ENCODE measurements at places on chromosomes 1 and 21.

DNA sequence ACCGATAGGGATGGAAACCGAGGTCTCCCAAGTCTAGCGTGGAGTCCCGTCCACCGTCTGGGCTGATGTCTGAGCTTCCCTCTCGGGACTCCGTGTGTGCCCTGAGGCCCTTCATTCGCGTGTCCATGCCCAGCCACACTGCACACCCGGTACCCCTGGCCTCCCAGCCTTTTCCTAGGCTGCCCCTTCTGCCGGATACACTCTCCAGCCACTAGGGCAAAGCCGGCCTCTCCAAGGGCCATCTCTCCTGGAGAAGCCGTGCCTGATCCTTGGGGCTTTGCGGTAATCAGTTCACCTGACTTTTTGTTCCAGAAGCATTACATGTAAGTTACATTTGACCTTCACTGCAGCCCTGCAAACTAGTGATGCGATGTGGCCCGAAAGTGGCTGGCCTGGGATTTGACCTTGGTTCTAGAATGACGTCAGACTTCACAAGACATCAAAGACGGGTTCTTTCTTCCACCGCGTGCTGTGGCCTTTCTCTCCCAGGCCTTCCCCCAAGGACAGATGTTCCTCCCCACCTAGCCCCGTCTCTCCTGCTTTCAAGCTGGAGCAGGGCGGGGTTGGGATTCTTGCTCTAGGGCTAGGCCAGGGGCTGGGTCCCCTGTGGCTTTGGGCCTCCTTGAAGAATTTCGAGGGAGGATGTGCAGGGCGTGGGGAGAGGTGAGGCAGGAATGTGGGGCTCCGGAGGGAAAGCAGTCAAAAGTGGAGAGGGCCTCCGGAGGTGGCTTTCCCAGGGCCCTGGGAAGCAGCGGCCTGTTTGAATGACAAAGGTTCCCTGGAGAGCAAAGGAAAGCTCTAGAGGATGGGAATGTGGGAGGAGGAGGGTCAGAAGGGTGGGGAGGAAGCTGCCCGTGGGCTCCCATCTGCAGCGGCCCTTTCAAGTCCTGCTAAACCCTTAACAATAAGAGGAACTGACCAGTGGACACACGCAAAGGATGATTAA, 49.7 kb upstream of the SLC2A1 start:
- DNase-seq = no peak

- no peak for DNase-seq
Measured at GRCh38 chr1:43152866-43153265, 19.2 kb downstream of the EBNA1BP2 start.

GRCh38 chr1:30777060-30777903, 19.7 kb upstream of the LAPTM5 start:
- DNase-seq = no peak

- DNase-seq = no peak
Measured at GRCh38 chr1:234509457-234510328, 30.7 kb upstream of the TARBP1 start.

DNA sequence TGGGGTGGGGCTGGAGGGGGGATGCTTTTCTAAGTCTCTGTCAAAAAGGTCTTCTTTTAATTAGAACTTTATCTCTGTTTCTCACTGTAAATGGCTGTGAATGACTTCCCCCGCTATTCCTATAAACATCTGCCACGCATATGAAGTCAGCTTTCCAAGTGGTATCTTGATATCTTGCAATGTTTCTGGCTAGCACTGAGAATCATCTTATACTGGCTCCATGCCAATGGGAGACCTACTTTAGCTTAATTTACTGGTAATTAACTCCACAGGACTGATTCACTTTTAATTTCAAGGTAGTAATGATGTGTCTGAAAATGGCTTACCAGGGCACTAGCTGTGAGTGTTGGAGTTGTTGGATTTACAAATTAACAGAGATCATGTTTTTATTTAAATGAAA, 4.3 kb downstream of the GPR88 start:
- DNase-seq = no peak

DNA sequence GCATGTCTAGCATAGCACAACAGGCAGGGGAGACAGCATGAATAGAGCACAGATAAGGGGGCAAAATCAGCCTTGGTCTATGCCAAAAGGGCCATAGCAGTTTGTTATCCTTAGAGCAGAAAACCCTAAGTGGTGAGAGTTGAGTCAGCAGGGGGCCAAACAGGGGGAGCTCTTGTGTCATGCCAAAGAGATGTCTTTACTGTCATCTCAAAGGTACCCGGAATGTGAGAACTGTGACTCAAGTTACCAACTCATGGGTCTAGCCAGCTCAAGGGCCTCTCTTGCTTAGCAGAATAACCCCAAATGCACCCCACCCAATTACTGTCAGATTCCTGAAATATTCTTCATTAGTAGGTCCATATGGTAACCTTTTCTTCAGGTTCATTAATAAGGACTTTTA, 45.9 kb upstream of the NRDC start:
- DNase-seq = peak; percentile 38
